ENCODE measurements at places on chromosomes 5 and 9.

- no peak for DNase-seq
These were observed 21.8 kb downstream of the MEF2C start for GRCh38 chr5:88861231-88861630.

DNA sequence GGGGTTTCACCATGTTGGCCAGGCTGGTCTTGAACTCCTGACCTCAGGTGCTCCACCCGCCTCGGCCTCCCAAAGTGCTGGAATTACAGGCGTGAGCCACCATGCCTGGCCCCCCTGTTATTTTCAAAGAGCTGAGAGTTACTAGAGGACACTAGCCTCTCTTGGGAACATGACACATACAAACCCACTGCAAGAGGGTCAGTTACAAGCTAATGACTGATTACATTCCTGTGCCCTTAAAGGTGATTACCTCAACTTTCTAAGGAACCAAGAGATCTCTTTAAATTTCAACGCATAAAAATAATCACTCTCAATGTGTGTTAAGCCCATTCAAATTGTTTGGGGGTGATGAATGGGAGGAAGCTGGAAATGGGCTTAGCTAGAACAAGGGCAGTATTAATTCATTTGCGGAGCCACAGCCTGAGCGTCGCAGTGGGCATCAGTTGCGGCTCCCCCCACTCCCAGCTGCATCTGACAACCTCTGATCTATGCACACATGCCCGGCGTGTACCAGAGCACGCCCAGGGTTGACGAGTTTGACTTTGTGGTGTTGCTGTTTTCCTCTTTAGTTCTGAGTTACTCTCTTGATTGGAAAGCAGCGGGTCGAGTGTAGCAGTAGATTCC is 146.9 kb downstream of the GOLPH3 start:
- DNase-seq, result no peak

- DNase-seq, result no peak
These were observed 1375.0 kb upstream of the NUDT12 start for GRCh38 chr5:104937598-104937997.

- DNase-seq, result no peak
These were observed 60.3 kb downstream of the RFK start for GRCh38 chr9:76333964-76334363.

GRCh38 chr9:76592091-76592973 is 133.3 kb downstream of the GCNT1 start:
- DNase-seq, result no peak

DNA sequence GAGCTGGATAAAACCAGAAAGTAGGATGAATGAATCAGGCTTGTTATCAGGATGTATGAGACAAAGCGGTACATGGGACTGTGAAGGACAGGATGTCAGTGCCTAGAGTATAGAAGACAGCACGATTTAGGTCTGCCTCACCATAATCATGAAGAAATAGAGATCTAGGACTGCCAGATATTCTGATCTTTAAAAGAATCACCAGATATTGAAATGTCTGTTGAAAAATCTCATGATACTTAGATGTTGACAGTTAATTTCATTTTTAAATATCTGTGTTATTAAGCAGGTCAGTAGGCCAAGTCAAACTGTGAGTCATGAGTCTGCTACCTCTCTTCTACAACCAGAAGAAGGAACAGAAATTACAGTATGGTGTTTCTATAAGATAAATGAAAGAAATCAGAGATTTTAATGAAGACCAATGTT is 65.0 kb downstream of the ST8SIA4 start:
- DNase-seq, result no peak

DNA sequence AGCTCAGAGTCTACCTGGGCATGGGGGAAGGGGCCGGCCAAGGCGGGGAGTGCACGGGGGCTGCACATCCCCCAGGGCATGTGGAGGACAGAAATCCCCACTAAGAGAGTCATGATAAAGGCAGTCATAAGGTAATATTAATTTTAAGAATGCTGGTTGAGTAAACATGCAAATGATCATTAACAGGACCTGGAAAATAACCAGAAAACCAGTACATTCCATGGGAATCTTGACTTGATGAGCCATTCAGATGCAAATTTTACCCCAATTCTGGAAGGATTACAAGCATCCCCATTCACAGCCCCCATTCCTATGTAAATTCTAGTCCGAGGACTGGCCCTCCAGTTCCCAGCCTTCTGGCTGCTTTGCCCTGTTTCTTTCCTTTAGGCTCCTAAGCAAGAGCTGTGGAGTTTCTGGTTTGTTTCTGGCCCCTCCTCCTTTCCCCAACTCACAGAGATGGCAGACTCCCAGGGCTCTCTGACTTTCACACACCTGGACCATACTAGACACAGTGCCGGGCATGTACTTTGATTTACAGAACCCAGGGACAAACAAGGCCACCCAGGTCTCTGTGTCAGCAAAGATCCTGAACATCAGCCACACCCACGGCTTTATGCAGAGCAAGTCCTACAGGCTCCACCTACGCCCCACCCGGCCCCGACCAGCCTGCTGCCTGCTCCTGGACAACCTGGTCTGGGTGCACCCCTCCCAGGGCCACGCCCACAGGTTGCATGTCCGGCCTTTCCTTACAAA is 62.7 kb downstream of the SEMA4D start:
- no peak for DNase-seq

- no peak for DNase-seq
These were observed 7.6 kb downstream of the SEC16A start for GRCh38 chr9:136474974-136475865.

DNA sequence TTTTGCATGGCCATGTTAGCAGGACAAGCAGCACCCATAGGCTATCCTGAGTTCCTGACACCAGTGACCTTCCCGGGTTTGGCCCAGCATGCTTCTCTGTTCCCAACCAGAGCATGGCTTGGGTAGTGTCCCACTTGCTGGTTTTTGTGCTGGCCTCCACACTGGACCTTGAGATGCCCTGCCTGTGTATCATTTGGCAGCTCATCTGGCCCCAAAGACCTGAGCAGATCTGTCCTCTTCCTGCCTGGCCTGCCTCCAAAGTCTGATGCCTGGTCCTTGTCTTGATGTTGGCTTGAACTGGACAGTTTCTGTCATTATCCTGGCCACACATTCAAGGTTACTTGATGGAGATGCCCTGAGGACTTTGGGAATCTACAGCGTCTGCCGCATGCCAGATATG is 590.7 kb upstream of the KLF4 start:
- no peak for DNase-seq

GRCh38 chr9:81632599-81632998 is 56.7 kb downstream of the TLE1 start:
- no peak for DNase-seq

GRCh38 chr5:147504011-147504410 is 5.9 kb downstream of the DPYSL3 start:
- DNase-seq, result no peak

DNA sequence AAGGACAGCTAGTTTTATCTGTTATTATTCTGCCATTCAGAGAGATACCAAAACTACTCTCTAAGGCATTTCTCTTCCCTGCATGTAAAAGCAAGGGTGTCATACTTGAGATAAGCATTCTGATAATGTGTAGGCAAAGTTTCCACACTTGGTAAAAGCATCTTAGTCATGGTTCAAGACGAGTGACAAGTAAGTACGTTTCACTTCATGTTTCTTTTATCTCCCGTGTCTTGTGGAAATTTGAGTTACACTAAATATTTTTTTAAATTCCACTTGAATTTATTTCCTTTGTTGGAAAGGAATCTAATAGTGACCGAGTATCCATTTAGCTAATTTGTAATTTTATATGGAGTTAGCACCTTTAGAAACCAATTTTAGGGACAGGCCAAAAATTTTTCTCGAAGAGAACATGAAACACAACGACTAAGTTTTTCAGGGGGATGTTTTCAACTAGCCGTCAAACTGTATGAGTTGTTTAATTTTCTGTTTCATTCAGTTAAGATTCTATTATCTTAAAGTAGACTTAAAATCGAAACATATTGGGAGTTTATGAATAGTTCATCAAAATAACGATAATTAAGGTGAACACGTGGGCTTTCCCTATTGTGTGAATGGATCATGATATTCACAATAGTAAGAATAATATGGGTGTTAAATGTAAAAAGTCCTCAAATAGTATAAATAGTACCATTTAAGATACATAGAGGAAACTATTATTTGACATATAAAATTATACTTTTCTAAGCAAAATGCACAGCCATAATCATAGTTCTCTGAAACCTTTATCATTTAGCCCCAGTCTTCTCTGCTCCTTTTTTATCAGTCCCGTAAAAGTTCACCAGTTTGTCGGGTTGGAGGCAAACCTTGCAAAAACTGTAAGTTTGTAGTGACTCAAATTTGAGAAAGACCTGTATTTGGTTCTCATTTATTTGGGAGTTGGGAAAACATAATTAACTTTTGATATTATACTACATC is 1.6 kb downstream of the RFESD start:
- no peak for DNase-seq

GRCh38 chr9:82560036-82560435 is 502.9 kb downstream of the RASEF start:
- DNase-seq, result no peak

DNA sequence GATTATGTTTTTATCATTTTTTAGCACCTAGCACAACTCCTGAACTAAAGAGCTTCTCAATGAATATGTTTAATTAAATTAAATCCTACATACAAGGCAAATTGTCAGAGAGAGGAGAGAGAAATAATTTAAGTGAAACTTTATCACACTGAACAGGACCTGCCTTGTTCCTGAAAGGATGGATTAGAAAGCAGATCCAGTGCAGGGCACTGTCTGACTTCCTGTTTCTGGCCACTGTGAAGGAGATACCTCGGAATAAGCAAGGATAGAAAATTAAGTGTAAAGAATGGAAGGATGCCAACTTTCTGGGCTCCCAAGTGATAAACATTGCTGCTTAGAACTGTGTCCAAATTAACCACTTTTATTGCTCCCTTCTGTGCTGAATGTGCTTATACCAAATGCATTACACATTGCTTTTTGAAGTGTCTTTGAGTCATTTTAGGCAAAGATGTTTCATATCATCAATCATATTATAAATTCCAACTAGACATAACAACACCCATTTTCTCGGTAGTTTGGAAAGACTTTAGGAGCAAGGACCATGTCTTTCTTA is 89.1 kb upstream of the SPDL1 start:
- no peak for DNase-seq

- DNase-seq, result no peak
These were observed 22.5 kb downstream of the ZNF462 start for GRCh38 chr9:106885451-106885850.

DNA sequence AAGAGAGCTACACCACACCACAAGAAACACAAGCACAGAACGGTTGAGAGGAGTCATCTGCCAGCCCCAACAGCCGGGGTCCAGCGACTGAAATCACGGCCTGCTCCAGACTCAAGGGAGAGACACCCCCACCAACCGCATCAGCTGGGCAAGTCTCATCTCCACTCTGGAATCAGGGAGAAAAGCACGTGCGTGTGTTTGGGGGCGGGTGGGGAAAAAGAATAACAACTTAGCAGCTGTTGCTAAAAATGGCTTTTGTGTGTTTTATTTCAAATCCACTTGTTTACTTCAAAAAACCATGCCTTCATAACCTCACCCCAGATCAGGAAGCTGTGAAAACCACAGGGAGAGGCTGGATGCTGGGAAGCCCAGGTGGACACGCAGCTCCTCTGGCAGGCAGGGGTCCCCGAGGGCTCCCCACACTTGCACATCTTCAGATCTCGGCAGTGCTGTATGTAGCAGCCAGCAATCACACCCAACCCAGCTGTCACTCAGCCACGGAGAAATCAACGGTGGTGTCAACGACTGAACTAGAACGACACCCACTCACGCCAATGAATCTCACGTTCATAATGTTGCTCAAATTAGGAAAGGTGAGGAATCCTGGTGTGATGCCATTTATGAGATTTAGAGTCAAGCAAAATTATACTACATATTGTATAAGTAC is 19.0 kb downstream of the PNPLA7 start:
- DNase-seq, result no peak

GRCh38 chr9:98791608-98792490 is 4.5 kb downstream of the ANKS6 start:
- no peak for DNase-seq

DNA sequence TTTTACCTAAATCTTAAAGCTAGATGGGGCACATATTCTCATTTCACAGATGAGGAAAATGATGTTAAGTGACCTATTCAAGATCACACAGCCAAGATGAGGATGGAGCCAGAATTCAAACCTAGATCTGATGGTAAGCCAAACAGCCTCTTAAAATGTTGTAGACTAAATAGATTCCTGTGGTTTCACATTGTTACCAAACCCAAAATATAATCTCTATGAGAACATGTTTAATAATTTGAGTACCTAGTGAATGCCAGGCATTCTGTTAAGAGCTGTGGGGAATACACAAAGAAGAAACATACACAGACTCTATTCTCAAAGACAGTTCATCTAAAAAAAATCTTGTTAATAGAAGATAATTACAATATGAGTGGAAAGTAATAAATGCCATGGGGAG is 25.2 kb downstream of the HOMER1 start:
- no peak for DNase-seq

- DNase-seq, result no peak
These were observed 40.7 kb downstream of the TLR4 start for GRCh38 chr9:117744856-117745389.

DNA sequence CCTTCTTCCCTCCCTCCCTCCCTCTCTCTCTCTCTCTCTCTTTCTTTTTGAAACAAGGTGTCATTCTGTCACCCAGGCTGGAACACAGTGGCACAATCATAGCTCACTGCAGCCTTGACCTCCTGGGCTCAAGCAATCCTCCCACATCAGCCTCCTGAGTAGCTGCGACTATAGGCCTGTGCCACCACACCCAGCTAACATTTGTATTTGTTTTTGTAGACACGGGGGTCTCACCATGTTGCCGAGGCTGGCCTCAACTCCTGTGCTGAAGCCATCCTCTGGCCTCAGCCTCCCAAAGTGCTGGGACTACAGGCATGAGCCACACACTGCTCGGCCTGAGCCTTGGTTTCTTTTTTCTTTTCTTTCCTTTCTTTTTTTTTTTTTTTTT is 45.8 kb downstream of the PLPP7 start:
- no peak for DNase-seq

DNA sequence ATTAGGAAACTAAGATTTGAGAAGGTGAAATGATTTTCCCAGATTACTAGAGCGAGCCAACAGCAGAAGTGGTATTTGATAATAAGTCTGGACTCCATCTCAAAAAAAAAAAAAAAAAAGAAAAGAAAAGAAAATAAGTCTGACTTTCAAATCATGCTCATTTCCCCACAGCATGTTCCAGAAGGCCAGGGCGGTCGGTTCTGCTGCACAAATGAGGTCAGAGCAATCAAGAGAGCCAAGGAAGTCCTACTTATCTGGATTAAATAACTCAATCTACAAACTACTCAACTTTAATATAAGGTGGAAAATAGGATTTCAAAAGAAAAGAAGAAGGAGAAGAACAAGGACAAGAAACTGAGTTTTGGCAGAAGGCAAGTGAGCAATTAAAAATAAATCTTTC is 130.4 kb upstream of the RASA1 start:
- DNase-seq, result no peak

DNA sequence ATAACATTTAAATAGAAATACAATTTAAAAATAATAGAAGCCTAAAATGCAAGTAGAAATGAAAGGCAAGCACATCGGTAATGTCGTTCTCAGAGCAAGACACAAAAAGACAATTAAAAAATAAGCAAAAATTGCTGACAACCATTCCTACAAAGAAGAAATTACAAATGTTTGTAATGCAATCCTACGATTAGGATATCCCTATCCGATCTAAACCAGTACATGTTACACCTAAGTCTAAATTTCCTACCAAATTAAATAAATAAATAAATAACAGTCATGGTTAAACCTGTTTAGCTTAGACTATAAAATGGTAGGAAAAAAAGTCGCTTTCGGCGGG is 90.0 kb downstream of the ANXA2R start:
- DNase-seq, result no peak
